ENCODE measurements at places on chromosomes 3 and 15. TPM values are rescaled to one million over a fixed set of nuclear protein-coding genes. Genes with fewer than 3 reads are reported as not detected.

Gene SV2B
- total RNA-seq = under 0.01 TPM

Gene B4GALT4
- 52.6 TPM for total RNA-seq

Gene HCLS1
- total RNA-seq = 7.2 TPM

Gene XCR1
- total RNA-seq = under 0.01 TPM

Gene ROPN1
- total RNA-seq = not detected

Gene ANKUB1
- not detected for total RNA-seq

Gene MESP2
- total RNA-seq = 0.57 TPM

Gene LMAN1L
- total RNA-seq = not detected

Gene PATL2
- total RNA-seq = 0.43 TPM

Gene CPLX3
- not detected for total RNA-seq

All from smooth muscle cell of bladder (primary cell).